ENCODE measurements at places on chromosomes 3 and 15. TPM values are rescaled to one million over a fixed set of nuclear protein-coding genes. Genes with fewer than 3 reads are reported as not detected.

Gene CHRD
- polyA plus RNA-seq = not detected

Gene RFTN1
- polyA plus RNA-seq = 116 TPM

Gene LYZL4
- not detected for polyA plus RNA-seq

Gene MGLL
- 0.73 TPM for polyA plus RNA-seq

Gene CIAO2A
- 311 TPM for polyA plus RNA-seq

Gene BBS4
- polyA plus RNA-seq = 11.6 TPM

Gene GRM2
- polyA plus RNA-seq = 0.07 TPM

Gene HHATL
- polyA plus RNA-seq = not detected

Gene PFN2
- 1.2 TPM for polyA plus RNA-seq

Gene LRRC31
- polyA plus RNA-seq = not detected

Gene GPR87
- not detected for polyA plus RNA-seq

Gene RHCG
- not detected for polyA plus RNA-seq

Gene OR5K2
- polyA plus RNA-seq = not detected

Data from naive B cell (primary cell).